AG09309 (cell line): ENCODE measurements at places on chromosomes 13 and 19.

DNA sequence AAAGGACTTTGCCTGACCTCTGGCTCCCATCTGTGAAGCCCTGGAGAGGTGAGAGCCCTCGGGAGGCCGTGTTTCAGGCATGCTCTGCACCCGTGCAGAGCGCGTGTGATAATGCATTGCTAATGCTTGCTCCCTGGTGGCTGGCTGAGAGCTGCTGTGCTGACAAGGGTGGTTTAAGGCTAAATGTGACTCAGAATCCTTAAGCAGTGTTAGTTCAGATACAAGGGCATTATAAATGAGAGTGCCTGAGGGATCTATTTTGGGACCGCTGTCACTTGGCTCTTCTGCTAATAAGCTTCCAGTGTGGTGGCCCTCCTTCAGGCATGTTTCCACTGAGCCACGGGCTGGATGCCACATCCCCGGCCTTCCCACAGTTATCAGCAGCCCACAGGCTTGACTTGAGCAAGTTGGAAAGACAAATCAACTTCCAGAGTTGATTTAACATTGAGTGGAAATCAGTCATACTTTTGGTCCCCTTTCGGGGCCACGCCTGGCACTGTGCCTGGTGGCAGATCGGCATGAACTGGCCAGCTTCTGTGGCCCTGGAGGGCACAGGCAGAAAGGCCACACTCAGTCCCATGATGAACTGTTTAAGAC is 17.0 kb downstream of the ALOX5AP start:
- no peak for DNase-seq

- DNase-seq = no peak
These were observed 758 bp upstream of the CACNG7 start for GRCh38 chr19:53908106-53908934.

DNA sequence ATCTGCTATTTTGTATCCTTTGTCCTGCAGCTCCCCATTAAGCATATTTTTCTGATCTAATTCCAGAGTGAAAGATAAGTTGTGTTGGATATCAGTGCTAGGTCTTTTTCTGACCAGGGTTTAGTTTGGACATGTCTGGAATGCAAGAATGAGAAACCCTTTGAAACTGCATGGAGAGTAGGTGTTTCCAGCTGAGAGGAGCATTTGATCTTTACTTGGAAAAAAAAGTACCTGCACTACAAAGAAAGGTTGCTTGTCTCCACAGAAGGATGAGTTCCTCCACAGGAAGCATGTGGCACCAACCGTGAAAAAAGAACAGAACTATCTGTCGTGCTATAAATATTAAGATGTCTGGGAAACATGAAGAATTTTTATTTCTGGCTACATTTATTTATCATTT is 36.6 kb upstream of the MED4 start:
- no peak for DNase-seq

- DNase-seq = no peak
These were observed 108.5 kb downstream of the FRY start for GRCh38 chr13:32140109-32140508.

DNA sequence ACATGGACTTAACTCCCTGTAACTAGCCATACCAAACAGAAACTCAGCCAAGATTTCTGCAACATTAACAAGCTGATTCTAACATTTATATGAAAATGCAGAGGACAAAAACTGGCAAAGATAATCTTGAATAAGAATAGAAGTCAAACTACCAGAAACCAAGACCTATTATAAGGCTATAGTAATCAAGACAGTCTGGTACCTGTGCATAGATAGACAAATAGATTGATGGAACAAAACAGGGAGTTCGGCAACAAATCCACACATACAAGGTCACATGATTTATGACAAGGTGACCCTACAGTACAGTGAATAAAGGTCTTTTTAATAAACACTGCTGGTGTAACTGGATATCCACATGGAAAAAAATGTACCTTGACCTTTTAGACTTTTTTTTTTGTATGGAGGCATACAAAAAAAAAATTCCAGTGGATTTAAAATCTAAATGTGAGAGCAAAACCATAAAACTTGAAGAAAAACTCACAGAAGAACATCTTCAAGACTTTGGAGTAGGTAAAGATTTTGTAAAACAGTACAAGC is 2.9 kb upstream of the RFC3 start:
- no peak for DNase-seq

DNA sequence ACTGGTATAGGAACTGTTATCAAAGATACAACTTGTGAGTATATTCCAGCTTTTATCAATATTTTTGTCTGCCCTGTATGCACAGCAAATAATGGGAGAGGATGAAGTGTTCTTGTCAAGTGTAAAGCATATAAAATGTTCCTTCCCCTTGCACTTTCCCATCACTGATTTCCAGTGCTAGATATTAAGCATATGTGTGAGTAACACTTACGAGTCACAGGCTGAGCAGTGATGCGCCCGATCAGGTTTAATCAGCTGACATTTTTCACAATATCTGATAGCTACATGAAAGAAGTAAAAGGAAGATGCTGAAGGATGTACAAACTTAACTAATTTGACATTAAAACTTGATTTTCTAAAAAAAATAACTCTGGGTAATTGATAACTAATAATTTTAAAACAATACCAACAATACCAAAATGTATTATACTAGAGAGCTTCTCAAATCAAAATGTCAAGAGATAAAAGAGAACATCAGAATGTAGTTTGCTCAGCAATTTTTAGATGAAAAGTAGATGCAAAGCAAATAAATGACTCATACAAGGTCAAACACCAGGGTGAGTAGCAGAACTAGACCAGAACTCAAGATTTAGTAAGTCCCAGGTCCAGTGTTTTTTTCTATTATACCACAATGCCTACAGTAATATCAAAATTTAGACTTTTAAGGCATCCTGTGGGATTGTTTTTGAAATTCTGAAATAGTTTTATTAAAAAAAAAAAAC is 56.4 kb downstream of the ZDHHC20 start:
- no peak for DNase-seq

DNA sequence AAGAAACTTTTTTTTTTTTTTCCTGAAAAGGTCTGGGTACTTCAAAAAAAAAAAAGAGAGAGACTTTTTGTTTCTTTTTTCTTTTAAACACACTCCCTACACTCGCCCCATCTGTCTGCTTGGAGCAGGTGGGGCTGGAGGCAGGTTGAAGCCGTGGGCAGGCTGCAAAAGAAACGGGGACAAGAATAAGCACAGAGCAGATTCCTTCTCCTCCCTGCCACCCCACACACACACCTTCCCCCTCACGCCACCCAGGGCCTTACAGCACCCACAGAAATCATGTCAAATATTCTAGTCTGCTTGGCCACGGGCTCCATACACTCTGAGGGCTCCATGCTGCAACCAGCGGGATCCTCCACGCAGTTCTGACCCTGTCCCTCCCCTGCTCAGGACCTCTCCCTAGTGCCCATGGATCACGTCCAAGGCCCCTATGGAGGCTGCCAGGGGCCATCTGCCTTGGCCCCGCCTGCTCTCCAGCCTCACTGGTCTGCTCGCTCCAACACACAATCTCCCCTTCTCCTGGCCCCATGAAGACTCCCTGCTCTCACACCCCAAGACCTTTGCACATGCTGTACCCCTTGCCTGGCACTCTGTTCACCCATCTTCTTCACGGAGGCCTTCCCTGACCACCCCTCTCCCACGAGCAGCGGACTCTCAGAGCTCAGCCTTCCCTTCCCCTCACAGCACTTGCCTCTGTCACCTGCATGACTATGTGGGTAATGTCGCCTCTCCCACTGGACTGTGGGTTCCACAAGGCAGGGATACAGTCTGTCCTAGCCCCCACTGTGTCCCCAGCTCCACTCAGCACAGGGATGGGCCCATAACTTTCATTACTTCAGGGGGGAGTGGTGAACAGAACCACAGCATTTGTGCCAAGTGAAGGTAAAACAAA is 11.4 kb downstream of the AKT2 start:
- DNase-seq = no peak

DNA sequence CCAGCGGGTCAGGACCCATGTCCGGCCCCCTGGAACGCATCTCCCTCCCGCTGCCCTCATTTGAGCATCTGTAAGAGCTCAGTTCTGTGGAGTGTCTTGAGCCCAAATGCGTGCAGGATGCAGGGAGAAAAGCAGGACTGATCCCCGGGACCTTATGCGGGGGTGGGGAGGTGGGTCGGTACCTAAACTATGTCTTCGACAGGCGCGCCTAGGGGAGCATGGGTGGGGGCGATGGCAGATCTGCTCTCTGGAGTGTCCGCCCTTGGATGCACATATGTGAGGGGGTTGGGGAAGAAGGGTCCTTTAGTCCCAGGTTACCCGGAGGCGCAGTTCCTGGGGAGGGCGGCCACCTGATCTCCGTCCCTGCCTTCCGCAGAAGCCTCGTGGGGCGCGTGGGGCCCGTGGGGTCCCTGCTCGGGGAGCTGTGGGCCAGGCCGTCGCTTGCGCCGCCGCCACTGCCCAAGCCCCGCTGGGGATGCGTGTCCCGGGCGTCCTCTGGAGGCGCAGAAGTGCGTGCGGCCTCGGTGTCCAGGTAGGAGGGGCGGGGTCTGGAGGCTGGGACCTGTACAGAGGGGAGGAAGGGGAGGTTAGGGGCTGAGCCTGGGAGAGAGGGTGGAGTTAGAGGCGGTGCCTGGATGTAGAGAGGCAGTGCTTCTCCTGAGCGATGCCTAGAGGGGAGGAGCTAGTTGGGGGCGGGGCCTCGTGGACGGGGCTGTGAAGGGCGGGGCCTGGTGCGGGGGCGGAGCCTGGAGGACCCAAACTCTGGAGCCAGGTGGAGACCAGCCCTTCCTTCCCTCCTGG is 2.9 kb downstream of the CILP2 start:
- DNase-seq = no peak

DNA sequence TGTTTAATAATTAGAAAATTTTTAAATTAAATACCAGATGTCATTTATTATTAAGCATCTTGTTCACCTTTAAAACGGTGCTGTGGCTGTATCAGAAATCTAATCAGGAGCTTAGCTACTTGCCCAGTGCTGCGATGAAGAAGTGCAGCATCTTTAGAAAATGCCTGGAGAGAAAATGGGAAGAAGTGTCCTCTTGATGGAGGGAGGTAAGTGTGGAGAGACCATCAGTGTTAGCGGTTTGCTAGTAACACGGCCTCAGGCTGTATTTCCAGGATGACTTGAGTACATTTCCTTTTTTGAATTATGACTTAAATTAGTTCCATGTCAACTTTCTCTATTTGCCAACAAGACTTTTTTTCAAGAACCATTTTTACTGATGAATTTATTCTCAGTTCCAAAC is 74.1 kb downstream of the SHISA2 start:
- no peak for DNase-seq

GRCh38 chr19:17753976-17754375 is 2.7 kb downstream of the FCHO1 start:
- no peak for DNase-seq

DNA sequence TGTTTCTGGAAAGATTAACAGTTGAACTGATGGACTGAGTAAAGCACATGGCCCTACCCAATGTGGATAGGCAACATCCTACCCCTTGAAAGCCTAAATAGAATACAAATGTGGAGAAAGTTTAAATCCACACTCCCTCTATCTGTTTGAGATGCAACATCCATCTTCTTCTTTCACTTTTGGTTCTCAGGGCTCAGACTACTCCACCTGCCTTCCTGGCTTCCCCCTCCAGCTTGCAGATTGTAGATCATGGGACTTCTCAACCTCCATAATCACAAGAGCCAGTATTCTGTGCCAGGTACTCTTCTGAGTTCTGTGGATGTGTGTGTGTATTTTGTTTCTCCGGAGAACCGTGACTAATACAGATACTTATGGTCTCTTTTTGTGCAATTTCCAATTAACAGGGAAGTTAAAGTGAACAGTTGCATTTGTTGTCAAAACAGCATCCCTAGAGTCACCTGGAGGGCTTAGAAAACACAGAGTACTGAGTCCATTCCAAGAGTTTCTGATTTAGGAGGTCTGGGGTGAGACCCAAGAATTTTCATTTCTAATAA is 590.3 kb upstream of the MIR17HG start:
- DNase-seq = no peak

DNA sequence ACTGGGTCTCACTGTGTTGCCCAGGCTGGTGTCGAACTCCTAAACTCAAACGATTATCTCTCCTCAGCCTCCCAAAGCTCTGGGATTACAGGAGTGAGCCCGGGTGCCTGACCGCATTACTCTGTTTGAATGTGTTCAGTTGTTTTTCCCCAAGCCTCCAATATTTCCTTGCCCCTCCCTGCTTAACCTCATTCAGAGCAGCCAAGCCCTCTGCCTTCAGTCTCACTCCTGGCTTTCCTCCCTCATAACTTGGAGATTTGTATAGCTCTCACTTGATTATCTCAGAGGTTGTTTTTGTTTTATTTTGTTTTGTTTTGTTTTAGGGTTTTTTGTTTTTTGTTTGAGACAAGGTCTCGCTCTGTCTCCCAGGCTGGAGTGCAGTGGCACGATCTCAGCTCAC is 11.4 kb downstream of the EPHX3 start:
- DNase-seq = no peak

DNA sequence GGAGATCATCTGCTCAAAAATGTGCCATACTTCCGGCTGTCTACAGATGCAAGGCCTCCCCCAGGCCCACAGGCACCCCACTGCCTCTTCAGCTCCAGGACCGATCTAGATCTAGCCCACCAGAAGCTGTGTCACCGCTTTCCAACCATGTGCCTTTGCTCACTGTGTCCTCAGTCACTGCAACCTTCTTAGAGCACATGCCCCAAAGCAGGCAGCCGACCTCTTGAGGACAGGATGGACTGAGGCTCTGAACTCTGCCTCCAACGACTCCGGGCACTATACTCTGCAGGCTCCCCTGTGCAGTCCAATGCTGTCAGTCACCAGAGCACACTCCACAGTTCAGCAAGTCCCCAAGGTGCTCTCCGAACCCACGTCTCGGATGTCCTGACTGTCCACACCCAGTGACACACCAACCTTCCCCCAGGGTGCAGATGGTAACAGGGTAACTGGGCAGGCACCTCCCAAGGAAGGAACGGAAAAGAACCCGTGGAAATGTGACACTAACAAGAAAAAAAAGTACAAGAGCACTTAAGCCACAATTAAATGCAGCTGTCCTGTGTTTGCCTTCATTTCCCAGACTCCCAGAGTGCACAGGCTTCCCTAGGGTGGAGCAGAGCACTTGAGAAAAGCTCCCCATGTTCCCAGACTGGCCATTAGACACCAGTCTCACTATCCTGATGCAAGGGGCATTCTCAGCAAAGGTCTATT is 4.8 kb downstream of the STK24 start:
- DNase-seq = peak; percentile 57

DNA sequence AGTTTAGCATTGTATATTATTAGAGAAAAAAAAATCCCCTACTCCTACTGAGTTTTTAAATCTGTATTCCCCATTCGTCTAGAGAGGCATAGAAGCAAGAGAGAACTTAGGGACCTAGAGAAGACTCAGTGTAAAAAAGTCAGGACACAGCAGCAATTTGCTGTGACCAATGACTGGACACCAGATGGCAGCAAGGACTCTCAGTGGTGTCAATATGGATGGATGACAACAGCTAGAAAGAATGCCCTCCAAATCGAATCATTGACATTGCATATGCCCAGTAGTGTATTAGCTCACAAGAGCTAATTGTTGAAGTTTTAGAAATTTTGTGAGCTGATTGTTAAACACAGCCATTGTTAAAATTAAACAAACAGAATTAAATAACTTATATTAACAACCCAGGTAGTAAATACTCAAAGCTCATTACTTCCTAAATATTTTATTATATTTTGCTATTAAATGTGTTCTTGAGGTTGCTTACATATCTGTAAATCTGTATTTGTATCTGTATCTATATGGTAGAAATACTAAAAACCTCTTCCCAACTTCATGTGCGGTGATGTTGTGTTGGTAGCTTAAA is 43.9 kb downstream of the SIAH3 start:
- DNase-seq = peak; percentile 1
